ENCODE measurements at places on chromosomes 12 and 14. TPM values are rescaled to one million over a fixed set of nuclear protein-coding genes. Genes with fewer than 3 reads are reported as not detected.

RNF212B gene
- not detected for total RNA-seq

DNA sequence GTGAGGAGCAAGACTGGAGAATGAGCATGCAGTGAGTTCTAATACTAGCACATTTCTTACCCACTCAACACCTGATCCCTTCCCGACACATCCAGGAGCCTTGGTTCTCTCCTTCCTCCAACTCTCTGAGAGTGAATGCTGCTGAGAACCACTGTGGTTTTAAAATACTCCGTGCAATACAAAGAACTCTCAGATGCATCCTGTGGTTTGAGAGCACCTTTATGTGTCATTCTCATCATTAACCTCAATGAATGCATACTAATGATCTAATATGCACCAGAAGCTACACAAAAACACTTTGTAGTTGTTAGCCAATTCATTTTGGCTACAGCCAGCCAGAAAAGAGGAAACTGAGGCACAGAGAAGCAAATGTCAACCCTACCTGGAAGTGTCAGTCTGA, 87.6 kb downstream of the GALNT8 start:
- no peak for DNase-seq

MMP19 gene
- total RNA-seq, result 9.7 TPM

DNA sequence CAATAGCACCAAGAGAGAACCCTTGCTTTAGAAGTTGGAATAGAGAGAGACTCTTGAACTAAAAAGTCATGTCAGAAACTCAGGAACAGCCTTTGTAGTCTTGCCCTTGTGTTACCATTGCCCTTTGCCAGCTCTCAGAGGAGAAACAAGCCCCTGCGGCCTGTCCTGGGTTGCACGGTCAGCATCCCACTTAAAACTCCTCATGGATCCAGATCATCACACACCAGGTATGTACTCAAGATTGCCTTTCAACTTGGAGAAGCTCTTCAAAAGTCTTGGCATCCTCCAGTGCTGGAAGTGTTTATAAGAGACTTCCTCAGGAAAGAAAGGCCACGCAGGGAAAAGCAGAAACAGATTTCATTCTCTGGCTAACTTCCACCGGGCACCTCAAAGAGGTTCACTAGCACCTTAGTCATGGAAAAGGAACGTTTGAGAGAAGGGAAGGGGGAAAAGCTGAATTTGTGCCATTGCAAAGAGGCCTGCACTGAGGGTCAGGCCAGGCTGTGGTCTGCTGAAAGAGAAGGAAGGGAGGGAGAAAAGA, 594.2 kb downstream of the MED13L start:
- DNase-seq, result no peak

MANSC4 gene
- total RNA-seq, result not detected

GRCh38 chr12:126952096-126953007, 1314.6 kb upstream of the TMEM132C start:
- DNase-seq, result no peak

GRCh38 chr12:4259099-4259498, 14.5 kb upstream of the CCND2 start:
- DNase-seq, result no peak

- DNase-seq, result no peak
Measured at GRCh38 chr12:103470664-103471063, 25.1 kb downstream of the C12orf42 start.

GRCh38 chr12:129861951-129862350, 41.9 kb downstream of the TMEM132D start:
- DNase-seq, result no peak

FOXG1 gene
- total RNA-seq, result not detected

GRCh38 chr12:38350342-38351174, 34.0 kb downstream of the ALG10B start:
- DNase-seq, result no peak

- DNase-seq, result peak; percentile 16
Measured at GRCh38 chr12:38392554-38393144, 76.1 kb downstream of the ALG10B start.

GRCh38 chr14:58797010-58797429, 159.3 kb downstream of the DACT1 start:
- DNase-seq, result no peak

- DNase-seq, result no peak
Measured at GRCh38 chr12:87467936-87468335, 561.3 kb downstream of the C12orf50 start.

DNA sequence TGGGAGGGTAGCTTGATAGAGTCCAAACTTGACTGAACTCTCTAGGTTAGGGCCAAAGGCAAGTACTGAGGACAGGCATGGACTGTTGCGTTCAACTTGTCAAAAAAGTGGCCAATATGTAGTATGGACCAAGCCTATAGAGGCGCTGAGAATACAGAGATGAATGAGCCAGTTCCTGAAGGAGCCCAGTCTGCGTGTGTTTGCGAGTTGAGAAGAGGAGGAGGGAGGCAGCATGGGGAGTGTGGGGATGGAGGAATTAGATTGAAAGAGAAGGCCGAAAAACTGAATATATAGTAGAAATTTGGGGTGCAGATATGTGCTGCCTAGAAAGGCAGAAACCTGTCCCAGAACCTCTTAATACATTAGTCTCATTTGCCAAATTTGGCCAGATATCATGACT, 412.4 kb downstream of the PCNX1 start:
- DNase-seq, result no peak

- DNase-seq, result no peak
Measured at GRCh38 chr12:128644664-128645296, 179.0 kb downstream of the SLC15A4 start.

GRCh38 chr14:23641915-23642588, 5.9 kb downstream of the DHRS2 start:
- DNase-seq, result no peak

- no peak for DNase-seq
Measured at GRCh38 chr14:51621654-51622053, 30.1 kb upstream of the FRMD6 start.

PPP1R1A gene
- not detected for total RNA-seq

DNA sequence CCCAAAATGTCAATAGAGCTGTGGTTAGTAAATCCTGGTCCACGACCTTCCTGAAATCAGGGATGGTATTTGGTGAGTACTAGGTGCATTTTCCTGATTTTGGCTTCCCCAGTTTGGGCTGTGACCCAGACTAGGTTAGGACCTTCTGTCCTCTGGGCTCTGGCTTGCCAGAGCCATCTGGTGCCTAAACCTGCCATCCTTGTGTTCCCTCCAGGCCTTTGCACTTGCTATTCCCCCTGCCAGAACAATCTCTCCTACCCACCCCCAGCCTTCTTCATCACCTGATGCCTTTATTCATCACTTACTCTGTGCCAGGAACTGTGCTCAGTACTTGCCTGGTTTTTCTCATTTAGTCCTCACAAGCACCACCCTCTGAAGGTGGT, 216.7 kb downstream of the RBM19 start:
- no peak for DNase-seq

CRIP2 gene
- total RNA-seq, result 8.6 TPM

DNA sequence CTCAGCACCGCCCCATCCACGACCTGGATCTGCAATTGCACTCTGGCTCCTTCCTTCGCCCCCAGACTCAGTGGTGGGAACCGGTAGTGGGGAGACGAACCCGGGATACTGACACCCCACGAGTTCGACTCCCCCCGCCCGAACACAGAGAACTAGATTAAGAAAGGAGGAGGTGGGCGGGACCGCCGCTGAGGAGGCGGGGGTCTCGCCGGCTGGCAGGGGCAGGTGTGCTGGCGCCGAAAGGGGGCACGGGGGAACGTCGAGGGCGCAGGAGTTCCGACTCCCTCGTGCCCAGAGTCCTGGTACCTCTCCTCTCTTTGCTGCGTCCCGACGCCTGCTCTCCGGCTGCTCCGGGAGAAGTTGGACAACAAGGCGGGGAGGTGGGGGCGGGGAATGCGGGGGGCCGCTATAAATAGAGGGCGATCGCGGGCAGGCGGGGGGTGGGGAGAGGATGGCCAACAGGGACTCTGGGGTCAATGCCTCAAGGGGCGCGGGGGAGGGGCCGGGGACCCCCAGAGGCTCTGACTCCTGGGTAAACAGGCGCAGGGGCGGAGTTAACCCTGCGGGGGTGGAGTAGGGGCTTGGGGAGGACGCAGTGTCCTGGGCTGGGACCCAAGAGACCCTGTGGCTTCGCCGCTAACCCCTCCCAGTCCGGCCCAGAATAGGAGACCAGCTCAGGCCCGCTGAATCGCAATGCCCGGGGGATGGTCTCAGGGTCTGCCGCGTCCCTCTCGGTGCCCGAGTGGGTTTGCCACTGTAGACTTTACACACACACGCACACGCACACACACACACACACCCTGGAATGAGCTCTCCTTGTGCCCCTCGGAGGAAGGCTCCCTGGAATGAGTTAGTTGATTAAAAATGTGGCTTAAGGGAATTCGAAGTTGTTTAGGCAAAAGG, 761 bp upstream of the NDRG2 start:
- DNase-seq, result no peak

CDK17 gene
- total RNA-seq, result 73.8 TPM

INHBC gene
- not detected for total RNA-seq

- DNase-seq, result no peak
Measured at GRCh38 chr12:29792132-29792531, 8.4 kb upstream of the TMTC1 start.

CTSG gene
- not detected for total RNA-seq

GRCh38 chr14:96267336-96267735, 11.3 kb downstream of the BDKRB1 start:
- DNase-seq, result peak; percentile 91
